Activated naive CD8-positive, alpha-beta T cell treated with anti-CD3 and anti-CD28 coated beads, Interleukin-2, amount 10 ng/mL, durations not matched to agents 7 days and 5 days (primary cell): ENCODE measurements at places on chromosomes 12 and 14. TPM values are rescaled to one million over a fixed set of nuclear protein-coding genes. Genes with fewer than 3 reads are reported as not detected.

DNA sequence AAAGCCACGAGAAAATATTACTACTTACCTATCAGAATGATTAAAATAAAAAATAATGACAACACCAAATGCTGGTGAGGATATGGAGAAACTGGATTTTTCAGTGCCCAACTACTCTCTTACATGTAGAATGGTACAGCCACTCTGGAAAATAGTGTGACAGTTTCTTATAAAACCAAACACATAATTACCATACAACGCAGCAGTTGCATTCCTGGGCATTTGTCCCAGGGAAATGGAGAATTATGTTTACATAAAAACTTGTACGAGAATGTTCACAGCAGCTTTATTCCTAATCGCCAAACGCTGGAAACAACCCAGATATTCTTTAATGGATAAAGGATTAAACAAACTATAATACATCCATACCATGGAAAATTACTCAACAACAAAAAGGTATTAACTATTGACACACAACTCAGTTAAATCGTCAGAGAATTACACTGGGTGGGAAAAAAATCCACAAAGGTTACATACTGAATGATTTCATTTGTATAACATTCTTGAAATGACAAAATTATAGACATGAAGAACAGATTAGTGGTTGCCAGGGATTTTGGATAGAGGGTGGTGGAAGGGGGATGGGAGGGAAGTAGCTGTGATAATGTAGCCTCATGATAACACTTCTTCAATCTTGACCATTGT lies 35.4 kb downstream of the TAOK3 start:
- no peak for DNase-seq

DNA sequence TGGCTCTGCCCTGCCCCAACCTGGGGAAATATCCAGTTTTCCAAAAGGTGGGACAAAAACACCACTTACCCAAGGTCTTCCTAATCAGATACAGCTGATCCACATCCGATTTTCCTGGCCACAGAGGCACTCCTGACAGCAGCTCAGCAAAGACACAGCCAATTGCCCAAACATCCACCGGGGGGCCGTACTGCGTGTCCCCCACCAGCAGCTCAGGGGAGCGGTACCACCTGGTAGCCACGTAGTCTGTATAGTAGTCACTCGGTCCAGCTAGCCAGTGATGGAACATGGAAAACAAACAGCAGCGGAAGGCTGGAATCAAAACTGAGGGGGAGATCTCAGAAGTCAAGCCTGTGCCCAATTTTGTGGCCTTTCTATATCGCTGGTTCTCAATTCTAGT lies 28.8 kb downstream of the DMAC2L start:
- no peak for DNase-seq

DNA sequence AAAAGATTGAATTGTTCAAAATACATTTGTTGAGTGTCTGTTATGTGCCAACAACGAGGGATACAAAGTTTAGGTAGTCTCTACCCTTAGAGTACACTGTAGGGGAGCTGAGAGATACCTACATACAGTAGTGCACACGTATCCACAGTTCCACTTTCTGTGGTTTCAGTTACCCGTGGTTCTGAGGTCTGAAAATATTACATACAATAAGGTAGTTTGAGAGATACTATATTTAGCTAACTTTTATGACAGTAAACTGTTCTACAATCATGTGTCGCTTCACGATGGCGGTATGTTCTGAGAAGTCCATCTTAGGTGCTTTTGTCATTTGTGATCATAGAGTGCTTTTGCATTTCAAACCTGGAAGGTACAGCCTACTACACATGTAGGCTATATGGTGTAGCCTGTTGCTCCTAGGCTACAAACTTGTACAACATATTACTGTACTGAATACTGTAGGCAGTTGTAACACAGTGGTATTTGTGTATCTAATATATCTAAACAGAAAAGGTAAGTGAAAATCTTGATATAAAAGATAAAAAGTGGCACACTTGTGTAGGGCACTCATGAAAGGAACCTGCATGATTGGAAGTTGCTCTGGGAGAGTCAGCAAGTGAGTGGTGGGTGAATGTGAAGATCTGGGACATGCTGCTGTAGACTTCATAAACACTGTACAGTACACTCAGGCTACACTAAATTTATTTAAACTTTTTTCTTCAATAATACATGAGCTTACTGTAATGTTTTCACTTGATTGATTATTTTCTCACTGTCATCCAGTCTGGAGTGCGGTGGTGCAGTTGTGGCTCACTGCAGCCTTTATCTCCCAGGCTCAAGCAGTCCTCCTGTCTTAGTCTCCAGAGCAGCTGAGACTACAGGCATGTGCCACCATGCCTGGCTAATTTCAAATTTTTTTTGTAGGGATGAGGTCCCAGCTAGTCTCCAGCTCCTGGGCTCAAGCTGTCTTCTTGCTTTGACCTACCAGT lies 4.0 kb downstream of the CPSF6 start:
- DNase-seq, result no peak

DNA sequence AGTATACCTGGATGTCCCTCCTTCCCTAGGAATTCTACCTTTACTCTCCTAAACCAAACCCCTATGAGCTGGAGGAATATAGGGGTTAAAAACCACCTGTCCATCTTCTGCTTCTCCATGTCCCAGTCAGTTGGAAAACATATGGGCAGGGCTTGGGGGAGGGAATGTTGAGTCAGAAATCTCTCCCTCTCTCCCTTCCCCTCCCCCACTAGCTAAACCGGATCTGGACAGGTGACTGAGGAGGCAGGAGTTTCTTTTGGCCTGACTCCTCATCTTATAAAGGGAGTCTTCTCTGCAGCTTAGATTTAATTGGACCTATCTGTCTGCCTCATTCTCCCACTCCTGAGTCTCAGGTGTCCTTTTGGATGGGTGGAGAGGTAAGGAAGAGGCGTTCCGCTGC lies 6.1 kb downstream of the ERBB3 start:
- no peak for DNase-seq

DNA sequence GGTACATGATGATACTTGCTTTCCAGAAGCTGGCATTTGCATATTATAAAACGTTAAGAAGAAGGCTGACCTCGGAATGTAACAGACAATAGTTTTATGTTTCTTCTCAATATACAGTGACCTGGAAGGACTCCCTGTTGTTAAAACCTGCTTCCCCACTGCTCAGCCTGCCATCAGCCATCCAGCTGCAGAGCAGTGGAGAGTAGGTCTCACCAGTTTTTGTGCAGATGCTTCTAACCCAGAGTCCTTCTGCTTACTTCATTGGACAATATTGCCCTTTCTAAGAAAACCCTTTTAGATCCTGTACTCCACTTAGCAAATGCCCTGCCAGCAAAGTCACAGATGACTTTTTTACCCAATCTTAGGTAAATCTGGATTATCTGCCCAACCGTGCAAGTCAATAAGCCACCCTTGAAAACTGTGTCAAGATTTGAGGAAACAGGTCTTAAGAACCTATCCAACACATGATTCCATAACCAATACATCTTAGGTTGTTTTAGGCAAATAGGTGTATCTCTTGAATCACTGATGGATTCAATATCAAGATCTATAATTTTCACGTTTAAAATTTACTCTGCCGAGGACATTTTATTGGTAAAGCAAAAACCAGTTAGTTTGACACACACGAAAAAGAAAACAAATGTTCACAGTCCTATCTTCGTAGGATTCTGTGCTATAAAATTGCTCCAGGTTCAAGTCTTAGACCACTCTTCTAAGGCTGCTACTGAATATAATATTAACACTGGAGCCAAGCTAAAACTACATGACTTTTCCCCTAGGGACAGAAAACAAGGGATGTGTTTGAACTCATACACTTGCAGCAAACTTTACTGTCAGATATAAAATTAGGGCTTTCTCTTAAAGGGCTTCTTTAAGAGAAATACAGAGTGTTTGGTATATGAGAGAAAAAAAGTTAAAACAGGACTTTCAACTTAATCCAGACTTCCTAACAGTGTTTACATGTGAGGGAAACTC lies 5.7 kb downstream of the PHLDA1 start:
- no peak for DNase-seq

DNA sequence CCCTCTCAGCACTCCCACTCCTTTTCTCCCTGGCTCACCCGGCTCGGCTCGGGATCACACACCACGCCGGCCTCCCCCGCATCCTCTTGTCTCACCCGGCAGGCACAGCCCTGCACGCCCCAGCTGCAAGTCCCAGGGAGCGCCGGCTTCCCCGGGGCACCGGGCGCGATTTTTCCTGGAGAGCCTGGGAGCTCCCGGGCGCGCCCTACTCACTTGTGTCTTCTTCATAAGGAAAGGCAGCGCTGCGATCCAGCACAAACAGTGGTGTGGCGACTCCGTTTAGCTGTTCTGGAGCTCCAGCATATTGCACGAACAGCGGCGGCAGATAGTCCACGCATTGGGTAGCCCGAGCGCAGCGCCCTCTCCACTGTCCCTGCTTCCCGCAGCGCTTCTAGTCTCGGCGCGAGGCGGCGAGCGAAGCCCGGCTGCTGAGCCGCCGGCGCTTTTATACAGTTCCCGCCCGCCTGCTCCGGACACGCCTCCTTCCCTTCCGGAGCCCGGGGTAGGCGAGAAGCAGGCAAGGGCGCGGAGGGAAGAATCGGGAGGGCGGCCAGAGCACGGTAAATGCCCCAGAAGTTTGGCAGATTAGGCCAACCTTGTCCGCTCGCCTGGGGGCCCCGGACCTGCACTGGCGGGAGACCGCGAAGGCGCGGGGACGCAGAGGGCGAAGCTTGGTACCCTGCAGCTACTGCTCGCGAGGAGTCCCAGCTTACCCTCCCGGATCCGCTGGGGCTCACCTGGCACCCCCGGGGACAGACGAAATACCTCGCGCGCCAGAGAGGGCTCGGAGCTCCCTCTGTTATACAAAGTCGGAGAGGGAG lies at the start of gene KITLG:
KITLG (minus strand) TSS at position 421 of the 821 bp plus-strand sequence; CDS start at position 228, 193 bp downstream.
- DNase-seq, result peak; percentile 51

GRCh38 chr14:102085948-102086708 lies 716 bp downstream of the HSP90AA1 start:
- no peak for DNase-seq

DNA sequence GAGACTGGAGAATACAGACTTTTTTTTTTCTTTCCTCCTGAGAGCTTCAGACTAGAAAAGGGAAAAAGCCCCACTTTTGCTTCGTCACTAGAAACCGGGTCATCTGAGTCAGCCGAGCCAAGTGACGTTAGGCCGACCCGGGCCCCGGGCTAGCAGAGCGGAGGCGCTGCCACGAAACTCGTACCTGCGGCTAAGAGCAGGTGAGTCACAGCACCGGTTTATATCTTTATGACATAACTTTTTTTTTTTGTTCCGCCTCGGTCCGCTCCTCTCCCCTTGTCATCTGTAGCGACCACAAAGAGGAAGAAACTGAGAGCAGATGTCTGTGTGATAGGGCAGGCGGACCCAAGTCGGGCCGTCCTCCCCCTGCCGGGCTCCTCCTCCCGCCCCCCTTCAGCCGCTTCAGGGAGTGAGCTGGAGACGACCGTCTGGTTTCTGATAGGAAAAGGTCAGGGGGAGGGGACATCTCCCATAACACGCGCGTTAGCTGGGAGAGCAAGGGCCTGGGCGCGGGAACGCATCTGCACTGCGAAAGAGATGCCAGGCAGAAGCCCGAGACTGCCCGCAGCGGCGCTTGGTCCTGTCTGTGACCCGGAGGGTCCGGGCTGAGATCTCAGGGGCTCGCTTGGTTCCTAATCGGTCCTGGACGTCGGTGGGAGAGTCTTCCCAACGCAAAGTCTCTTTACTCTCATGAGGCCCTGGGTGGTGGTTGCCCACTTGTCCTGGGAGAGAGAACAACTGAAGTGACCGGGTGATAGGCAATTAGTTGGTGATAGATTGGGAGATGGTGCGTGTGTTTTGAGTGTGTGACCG lies 586 bp downstream of the TTC6 start:
- DNase-seq, result peak; percentile 37

DNA sequence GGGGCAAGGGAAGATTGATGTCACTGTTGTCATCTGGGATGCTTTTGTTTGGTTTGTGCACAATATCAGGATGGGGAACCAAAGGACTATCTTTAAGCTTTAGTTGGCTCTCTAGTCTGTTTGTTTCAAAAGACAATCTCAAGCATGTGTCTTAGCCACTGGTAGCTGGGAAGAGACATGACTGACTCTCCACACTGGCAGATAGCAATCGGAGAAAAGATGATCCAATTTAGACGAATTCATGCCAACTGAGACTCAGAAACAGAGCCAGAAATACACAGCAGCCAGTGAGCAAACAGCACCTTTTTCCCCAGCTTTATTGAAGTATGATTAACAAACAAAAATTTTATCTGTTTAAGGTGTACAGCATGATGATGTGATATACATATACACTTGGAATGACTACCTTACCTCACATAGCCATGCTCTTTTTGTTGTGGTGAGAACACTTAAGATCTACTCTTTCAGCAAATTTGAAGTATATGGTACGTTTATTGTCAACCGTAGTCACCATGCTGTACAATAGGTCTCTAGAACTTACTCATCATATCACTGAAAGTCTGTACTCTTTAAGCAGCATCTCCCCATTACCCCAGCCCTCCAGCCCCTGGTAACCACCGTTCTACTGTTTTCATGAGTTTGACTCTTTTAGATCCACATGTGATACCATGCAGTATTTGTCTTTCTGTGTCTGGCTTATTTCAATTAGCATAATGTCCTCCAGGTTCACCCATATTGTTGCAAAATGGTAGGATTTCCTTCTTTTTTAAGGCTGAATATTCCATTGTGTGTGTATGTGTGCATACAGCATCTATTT lies 50.6 kb downstream of the DUSP16 start:
- DNase-seq, result no peak

ISM2 gene
- total RNA-seq, result not detected
